Airway epithelial cell (primary cell): ENCODE measurements at places on chromosomes 16 and 17. TPM values are rescaled to one million over a fixed set of nuclear protein-coding genes. Genes with fewer than 3 reads are reported as not detected.

Gene PSMB10
- total RNA-seq: 18.6 and 25.6 TPM in 2 replicates

Gene GRAP
- 0.05 and 0.07 TPM in 2 replicates for total RNA-seq

Gene KRTAP9-8
- not detected in 2 replicates for total RNA-seq

Gene EFCAB5
- total RNA-seq: 0.07 TPM in 1 of 2 replicates, not detected in the other

Gene CCL2
- total RNA-seq: 0.23 TPM in 1 of 2 replicates, not detected in the other
